ENCODE measurements at places on chromosomes 11 and 22. TPM values are rescaled to one million over a fixed set of nuclear protein-coding genes. Genes with fewer than 3 reads are reported as not detected.

DNA sequence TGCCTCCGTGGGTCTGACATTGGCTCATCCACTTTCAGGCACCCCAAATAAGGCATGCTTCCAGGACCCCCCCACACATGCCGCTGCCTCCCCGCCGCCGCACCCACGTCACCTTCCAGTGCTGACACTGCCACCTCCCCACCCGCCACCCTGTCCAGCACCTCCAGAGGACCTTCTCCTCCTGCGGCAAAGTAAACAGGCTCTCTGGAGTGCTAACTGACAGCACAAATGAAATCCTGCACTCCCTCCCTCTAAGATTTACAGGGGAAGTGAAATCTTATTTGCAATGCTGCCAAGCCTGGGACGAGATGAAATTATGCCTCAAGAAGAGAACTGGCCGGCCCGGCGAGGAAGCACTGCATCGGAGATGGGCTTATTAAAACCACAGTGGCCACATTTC lies 35.3 kb downstream of the MACROD1 start:
- H3K4me3 ChIP-seq, result no peak overlapping the region
- no peaks in the 10 kb centered on the region for H3K27me3 ChIP-seq
- peaks cover 17% of the 10 kb centered on the region for H3K4me1 ChIP-seq
- H3K36me3 ChIP-seq, result no peaks in the 10 kb centered on the region

ASRGL1 gene
- total RNA-seq, result 39.7 TPM

DNA sequence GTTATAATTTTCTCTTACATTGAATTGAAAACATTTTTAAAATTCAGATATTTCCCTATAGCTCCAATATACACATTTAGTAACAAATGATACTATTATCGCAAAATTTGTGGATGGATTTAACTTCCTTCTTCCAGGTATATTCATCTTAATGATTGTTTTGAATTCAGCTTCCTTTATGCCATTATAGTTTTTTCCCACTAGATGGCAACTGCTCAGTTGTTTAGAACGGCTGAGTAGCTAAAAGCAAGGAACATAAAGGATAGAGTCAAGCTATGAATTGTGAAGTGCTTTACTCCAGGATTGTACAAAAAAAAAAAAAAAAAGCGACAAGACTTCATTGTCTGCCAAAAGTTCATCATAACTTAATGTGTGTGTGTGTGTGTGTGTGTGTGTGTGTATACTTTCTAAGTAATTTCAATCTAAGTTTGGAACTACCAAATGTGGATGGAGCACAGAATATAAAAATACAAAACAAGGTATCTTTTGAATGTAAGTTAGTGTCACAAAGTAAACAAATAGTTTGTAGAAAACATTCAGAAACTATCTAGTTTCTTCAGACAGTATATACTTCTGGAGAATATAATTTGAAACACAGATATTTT lies 846.4 kb downstream of the DLG2 start:
- DNase-seq, result no peak
- H3K27ac ChIP-seq, result no peak overlapping the region
- H3K36me3 ChIP-seq, result no peaks in the 10 kb centered on the region
- no peaks in the 10 kb centered on the region for H3K4me1 ChIP-seq

E2F8 gene
- total RNA-seq, result 0.95 TPM

CARD18 gene
- total RNA-seq, result not detected

OR8H2 gene
- total RNA-seq, result not detected

- H3K36me3 ChIP-seq, result no peaks in the 10 kb centered on the region
- no peak overlapping the region for H3K27ac ChIP-seq
- no peaks in the 10 kb centered on the region for H3K4me1 ChIP-seq
Measured at GRCh38 chr22:49547751-49548239, 279.9 kb downstream of the BRD1 start.

- no peak overlapping the region for H3K27ac ChIP-seq
- H3K27me3 ChIP-seq, result no peaks in the 10 kb centered on the region
- no peak for DNase-seq
- no peak overlapping the region for H3K4me3 ChIP-seq
- H3K36me3 ChIP-seq, result no peaks in the 10 kb centered on the region
Measured at GRCh38 chr11:82465481-82465880, 268.2 kb downstream of the FAM181B start.

DNA sequence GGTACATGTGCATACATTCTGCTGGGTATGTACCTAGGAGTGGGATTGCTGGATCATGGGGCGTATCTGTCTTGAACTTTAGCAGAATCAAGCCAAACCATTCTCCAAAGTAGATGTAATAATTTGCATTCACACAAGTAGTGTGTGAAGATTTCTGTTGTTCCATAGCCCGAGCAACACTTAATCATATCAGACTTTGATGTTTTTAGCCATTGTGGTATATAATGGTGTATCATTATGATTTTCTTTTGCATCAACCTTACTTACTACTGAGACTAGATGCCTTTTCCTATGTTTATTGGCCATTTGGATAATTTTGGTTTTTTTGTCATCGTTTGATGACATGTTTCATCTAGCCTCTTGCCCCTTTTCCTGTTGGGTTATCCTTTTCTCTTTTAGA lies 72.0 kb upstream of the TNRC6B start:
- H3K4me3 ChIP-seq, result no peak overlapping the region
- no peak overlapping the region for H3K27ac ChIP-seq
- H3K27me3 ChIP-seq, result no peaks in the 10 kb centered on the region
- DNase-seq, result no peak
- no peaks in the 10 kb centered on the region for H3K36me3 ChIP-seq

GRCh38 chr22:17726928-17727897 lies 47.1 kb downstream of the BID start:
- peaks cover 55% of the 10 kb centered on the region for H3K36me3 ChIP-seq
- peaks cover 20% of the 10 kb centered on the region for H3K4me1 ChIP-seq
- H3K27ac ChIP-seq, result no peak overlapping the region
- no peak for DNase-seq
- no peaks in the 10 kb centered on the region for H3K27me3 ChIP-seq
- no peak overlapping the region for H3K4me3 ChIP-seq

OR51B2 gene
- not detected for total RNA-seq
